ENCODE measurements at places on chromosomes 3 and 15.

DNA sequence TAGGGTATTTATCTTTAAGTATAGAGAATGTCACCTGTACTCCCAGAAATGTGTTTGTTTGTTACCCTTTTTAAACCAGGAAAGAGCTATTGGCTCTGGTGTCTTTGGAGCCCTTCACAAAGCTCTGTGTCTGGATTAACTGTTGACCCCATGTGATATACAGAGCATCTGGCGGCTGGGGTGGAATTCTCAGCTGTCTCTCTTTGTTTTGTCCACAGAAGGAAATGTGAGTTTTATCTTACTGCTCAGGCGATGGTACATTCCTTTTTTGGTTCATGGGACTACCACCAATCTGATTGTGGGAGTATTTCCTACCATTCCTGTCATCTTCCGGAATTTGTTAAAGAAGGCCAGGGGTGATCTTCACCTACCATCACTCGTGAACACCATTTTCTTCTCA lies 120.3 kb downstream of the AKAP13 start:
- no peak for DNase-seq

DNA sequence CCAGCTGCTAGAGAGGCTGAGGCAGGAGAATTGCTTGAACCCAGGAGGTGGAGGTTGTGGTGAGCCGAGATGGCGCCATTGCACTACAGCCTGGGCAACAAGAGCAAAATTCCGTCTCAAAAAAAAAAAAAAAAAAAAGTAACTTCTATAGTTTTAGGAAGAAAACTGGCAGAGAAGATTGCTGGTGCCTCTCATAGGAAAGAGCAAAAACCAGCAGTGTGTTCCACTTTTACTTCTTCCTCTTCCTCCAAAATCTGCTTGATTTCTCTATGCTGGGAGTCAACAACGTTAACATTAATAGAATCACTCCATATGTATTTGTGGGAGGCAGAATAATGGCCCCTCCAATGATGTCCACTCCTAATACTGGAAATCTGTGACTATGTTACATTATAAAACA lies 12.5 kb upstream of the NR1D2 start:
- DNase-seq: no peak

DNA sequence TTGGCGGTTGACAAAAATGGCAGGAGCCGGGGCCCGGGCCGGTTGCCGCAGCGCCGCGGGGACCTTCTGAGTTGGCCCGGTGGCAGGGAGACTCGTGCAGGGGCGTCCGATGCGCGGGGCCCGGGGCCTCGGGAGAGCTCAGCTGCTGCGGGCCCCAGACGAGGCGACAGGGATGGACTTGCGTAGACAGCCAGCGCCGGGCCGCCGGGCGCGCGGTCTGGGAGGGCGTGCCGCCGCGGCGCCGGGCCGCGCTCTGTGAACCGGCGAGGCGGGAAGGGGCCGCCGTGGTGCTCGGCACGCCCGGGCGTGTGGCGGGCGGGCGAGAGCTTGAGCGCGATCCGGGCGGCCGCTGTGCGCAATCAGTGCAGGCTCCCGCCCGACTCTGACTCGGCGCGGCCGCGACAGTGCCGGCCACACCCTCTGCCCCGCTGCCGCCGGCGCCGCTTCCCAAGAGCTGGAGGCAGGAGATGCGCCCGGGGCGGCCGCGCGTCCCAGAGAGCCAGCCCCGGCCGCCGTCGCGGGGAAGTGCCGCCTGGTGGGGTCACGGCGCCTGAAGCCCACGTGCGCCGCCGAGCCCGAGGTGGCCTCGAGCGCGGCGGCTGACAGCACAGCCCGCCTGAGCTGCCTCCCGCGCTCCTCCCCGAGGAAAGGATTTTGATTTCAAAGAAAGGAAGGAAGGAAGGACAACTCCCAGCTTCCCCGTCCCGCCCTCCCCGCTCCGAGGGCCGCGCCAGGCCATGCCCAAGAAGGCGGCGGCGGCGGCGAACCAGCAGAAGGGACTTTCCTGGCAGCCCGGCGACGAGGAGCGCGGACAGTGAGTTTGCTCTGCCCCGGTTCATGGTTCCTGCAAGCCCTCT lies 657 bp downstream of the TLNRD1 start:
- DNase-seq: peak; percentile 62

GRCh38 chr15:101121511-101122090 lies 130.2 kb downstream of the CHSY1 start:
- peak; percentile 61 for DNase-seq

DNA sequence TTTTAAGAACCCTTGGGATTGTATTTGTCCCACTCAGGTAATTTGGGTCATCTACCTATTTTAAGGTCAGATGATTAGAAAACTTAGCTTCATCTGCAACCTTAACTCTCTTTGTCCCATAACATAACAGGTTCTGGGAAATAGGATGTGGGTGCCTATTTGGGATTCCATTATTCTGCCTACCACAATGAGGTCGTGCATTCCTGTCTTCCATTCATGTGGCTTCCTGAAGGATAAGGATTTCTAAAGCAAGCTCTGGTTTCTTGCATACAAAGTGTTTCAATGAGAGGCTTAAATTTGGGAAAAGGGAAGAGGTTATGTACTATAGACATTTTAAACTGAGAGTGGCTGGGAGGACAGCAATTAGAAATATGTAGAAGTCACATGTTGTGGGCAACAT lies 190.3 kb downstream of the MCTP2 start:
- DNase-seq: no peak

DNA sequence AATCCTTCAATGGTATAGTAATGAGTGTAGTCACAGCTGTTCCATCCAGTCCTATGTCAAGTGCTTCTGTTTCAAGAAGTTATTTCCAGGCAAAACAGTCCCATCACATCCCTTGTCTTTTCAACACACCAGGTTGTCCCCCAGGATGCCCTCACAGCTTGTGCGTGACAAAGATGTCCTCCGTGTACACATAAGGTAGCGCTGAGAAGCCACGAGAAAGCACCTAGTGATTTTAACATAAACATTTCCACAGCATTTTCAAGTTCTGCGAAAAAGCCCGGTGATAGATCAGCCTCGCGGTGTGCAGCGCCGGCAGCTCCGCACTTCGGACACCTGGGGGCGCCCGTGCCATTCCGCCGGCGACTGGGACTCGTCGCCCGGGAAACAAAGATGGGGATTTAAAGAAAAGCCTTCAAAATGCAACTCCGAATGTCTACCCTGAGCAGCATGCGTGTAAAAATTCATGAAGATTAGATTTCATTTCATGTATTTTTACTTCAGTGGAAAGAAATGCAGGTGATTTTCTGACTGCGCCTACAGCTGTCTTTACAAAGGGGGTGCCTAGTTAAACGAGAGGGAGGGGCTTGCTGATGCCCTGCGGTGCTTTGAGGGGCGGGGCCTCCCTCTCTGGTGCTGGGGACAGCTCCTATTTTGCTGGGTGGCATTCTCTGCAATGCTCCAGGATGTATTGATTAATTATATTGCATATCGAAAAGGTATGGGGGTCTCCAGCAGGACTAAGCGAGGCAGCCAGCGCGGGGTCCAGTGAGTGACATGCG lies 49.9 kb downstream of the KY start:
- no peak for DNase-seq

GRCh38 chr15:68335655-68336054 lies 58.1 kb downstream of the FEM1B start:
- no peak for DNase-seq

- DNase-seq: no peak
Observed at GRCh38 chr3:191768421-191768820, 307.5 kb downstream of the PYDC2 start.

- DNase-seq: no peak
Observed at GRCh38 chr15:68278595-68279405, 1.3 kb downstream of the FEM1B start.

DNA sequence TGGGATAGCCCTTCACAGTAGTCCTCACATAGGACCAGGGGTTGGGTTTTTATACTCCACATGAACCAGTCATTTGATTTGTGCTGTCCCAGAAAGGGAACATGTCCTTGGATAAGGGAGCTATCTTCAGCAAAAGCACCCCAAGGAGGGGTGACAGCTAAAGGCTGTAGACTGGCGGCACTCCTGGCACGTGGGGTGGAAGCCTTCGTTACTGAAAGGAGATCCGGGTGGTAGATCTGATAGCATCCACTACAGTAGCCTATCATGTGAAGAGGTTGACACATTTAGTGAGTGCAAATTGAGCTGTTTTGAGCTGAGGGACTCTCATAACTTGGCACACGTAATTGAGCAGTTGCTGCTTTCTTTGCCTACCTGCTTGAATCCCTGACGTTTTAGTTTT lies 588.8 kb upstream of the GOLIM4 start:
- DNase-seq: no peak

GRCh38 chr15:80324545-80325080 lies 72.6 kb upstream of the CTXND1 start:
- DNase-seq: no peak

DNA sequence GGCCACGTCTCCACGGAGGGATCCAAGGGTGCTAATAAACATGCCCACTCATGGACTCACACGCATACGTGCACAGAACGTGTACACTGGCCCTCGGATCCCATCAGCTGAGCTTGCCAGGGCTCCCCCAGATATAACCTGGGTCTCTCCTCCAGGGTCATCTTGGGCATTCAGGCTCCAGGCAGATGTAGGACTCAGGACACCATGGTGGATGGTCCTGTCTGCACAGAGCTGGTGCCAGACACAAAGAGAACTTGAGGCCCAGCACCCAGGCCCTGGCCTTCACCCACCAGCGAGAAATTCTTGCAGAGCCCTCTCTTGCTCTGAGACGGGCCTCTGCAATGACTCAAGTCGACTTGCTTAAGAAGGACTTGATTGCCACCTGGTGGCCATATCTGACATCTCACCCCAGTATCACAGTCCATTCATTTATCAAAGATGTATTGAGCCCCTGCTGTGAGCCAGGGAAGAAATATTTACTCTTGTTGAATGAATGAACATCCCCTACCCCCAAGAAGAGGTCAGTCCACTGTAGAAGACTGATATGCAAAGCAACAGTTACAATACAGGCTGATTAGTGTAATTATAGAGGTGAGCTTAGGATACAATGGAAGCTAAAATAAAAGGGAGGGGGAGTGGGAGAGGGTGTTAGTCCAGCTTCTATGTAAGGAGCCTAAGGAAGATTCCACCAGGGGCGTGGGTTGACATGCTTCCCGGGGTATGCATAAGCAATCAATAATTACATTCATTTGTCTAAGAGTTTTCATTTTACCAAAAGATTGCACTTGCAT lies 34.2 kb upstream of the VPS8 start:
- DNase-seq: peak; percentile 74

GRCh38 chr3:130838898-130839600 lies 54.8 kb upstream of the ATP2C1 start:
- DNase-seq: no peak
